CD4-positive, alpha-beta T cell treated with Interleukin-12 subunit alpha and Interleukin-12 subunit beta, for 1 hour (primary cell): ENCODE measurements at places on chromosomes 13 and 19.

GRCh38 chr19:35710784-35711723, 6.7 kb downstream of the ZBTB32 start:
- DNase-seq: peak; percentile 24

DNA sequence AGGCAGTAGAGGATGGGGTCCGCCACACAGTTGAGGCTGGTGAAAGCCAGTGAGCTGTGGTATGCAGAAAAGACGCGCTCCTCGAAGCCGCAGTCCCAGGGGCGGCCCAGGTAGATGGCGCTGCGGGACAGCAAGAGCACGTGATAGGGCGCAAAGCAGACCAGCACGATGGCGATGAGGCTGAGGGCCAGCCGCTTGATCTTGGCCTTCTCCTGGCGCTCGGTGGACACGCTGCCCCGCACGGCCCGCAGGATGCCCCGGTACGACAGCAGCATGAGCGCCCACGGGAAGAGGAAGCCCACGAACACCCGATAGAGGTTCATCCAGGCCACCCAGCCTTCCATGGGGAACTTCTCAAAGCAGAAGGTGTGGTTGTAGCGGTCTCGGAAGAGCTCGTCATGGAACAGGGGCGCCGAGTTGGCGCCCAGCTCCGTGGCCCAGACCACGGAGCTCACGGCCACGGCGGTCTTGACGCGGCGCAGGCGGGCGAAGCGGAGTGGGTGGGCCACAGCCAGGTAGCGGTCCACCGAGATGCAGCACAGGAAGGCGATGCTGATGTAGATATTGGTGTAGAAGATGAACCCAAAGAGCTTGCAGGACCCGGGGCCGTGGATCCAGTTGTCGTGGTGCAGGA, 6.5 kb upstream of the OPA3 start:
- peak; percentile 35 for DNase-seq

DNA sequence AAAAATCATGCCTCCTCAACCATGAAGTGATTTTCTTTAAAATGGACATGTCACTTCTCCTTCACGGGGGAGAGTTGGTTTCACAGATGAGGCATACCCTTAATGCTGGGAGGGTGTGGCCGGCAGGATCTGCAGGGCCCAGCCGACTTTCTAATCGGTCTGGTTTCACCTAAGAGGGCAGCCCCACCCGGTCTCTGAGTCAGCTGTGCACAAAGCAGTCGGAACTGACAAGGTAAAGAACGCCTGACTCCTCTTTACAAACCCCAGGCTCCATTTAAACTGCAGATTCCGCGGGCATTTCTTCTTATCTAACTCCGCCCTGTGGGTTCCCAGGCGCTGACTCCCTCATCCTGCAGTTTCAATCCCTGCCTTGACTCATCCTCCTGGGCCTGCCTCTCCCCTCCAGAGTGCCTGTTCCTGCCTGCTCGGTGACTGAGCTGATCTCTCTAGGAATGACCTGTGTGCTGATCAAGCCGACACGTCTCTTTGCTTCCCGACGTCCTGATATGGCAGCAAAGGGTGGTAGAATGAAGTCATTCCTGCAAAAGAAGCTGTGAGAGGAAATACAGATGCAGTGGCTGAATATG, 63.4 kb downstream of the EFNB2 start:
- no peak for DNase-seq

- DNase-seq: no peak
Observed at GRCh38 chr13:72180253-72180952, 313.4 kb upstream of the DACH1 start.

GRCh38 chr13:75326173-75327134, 155.5 kb downstream of the TBC1D4 start:
- DNase-seq: peak; percentile 81

- peak; percentile 36 for DNase-seq
Observed at GRCh38 chr19:48393559-48394330, at the start of gene GRIN2D. Gene GRIN2D, plus strand, starts transcription at chr19:48393668. Its CDS starts 4,725 bp downstream, at chr19:48398393.

- peak; percentile 75 for DNase-seq
Observed at GRCh38 chr19:40305403-40305802, 20.3 kb upstream of the AKT2 start.

DNA sequence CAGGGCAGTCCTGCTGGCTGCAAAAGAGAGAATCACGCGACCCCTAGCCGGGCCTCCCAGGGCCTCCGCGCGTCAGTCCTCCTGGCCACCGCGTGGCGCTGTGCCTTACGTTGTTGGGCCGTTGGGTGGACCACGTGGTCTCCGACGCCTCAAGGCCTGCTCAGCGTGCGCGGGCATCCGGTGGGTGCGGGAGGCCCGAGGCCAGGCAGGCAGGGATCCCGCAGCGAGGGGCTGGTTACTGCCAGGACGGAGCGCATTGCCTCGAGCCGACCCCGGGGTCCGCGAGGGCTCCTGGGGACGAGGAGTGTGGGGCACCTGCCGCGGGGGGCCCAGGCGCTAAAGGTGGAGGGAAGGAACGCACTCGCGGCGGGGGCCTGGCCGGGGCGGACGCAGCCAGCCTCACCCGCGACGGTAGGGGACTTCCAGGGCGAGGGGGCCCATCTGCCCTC, at the start of gene TDRD12:
Gene TDRD12, plus strand, starts transcription at position 157 of the 449 bp plus-strand sequence. CDS start 306 bp downstream, outside the sequence.
- DNase-seq: no peak

DNA sequence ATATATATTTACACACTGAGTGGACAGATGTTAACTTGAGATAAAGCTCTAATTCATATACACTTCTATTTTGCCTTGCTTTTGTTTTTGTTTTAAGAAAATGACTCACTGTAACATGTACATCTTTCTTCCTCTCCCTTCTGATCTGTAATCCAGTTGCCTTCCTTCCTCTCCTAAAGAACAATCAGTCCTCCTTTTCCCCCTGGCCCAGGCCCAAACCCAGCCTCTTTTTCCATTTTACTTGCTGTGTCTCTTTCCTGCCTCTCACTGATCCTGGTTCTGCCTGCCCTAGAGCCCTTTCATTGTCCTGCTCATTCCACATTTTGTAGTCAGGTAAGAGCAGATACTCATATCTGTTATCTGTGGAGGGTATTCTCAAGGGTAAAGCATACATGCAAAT, 50.8 kb downstream of the ZAR1L start:
- DNase-seq: no peak

- DNase-seq: no peak
Observed at GRCh38 chr19:13887517-13887916, 10.6 kb downstream of the NANOS3 start.

- no peak for DNase-seq
Observed at GRCh38 chr13:67117010-67117550, 113.1 kb downstream of the PCDH9 start.

DNA sequence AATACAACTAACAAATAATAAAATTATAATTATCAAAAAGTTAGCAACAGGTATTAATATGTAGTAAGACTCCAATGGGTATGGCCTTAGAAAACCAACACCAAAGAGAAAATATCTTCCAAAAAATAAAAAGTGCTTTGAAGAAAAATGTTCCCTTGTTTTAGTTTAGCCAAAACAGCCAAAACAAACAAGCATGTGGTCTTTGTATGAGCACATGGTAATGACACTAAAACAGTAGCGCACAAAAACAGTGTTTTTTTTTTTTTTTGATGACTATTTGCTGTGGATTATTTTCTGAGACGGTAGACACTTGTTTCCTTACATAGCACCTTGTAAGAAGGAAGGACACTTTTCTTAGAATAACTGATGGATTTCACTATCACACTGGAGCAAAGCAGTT, 459.3 kb downstream of the ITGBL1 start:
- no peak for DNase-seq

GRCh38 chr13:48857576-48857975, 118.1 kb upstream of the FNDC3A start:
- DNase-seq: no peak

DNA sequence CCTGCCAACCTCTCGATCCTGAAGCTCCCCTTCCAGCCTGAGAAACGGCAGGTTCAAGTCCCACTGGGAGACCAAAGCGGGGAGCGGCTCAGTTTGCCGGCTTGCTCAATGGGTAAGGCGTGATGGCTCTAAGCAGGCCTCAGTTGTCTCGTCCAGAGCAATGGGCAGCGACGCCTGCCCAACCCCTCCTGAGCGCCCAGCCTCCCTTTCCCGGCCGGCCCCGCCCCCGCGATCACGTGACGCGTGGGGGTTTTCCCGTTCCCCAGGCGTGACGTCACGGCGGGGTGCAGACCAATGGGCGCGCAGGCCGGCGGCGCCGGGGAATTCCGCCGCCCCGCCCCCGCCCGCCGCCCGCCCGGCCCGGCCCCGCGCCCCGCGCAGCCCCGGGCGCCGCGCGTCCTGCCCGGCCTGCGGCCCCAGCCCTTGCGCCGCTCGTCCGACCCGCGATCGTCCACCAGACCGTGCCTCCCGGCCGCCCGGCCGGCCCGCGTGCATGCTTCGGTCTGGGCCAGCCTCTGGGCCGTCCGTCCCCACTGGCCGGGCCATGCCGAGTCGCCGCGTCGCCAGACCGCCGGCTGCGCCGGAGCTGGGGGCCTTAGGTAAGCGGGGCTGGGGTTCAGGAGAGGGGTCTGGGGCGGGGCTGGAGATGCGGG, at the start of gene RELB:
Gene RELB, plus strand, starts transcription at position 378 of the 653 bp plus-strand sequence. Its CDS starts 116 bp downstream, at position 494.
- peak; percentile 97 for DNase-seq

DNA sequence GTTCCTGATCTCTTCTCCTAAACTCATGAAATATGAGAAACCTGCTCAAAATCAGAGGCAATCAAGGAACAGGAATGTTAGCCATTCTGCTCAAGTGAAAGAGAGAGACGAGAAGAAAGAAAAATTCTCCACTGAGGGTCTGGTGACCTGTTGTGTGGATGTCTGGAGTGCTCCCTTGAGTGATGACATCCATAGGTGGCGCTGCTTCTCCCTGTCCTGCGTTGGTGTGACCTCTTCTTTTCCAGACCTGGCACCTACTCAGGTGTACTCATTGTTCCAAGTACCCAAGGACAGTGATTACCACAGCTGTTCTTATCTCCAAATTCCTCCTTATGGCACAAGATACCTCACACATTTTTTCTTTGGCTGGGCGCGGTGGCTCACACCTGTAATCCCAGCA, 4.0 kb downstream of the ZNF223 start:
- no peak for DNase-seq

DNA sequence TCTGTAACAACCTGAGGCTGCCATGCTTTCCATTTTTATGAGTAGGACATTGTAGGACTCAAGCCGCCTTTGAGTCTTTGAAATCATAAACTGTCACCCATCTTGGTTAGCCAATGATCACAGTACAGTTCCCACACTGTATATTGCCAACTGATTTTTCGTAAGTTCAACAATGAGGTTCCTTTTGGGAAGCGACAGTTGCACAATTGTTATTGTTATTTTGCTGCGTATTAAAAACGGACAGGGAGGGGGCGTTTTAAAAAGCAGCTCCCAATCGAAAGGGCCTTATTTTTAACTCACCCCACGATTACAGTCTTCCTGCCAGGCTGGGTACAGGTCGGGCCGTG, 601 bp downstream of the SLC46A3 start:
- no peak for DNase-seq
